ENCODE measurements at places on chromosomes 1 and 21.

DNA sequence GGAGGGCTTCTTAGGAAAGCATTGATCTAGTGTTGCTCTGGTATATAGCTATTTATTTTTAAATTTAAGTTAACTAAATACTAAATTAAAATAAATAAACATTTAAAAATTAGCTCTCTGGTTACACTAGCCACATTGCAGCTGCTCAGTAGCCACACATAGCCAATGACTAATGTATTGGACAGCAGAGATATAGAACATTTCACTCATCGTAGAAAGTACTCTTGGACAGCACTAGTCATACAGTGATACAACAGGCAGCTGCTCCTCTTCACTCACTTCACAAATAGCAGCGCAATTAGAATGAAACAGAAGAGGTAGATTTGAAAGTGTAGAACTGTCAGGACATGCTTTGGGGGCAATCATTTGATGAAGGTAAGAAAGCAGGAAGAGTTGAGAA, 245.4 kb downstream of the PBX1 start:
- DNase-seq = no peak

- DNase-seq = no peak
These were observed 35.2 kb upstream of the MAB21L3 start for GRCh38 chr1:116075990-116076389.

GRCh38 chr1:63967901-63968300, 194.1 kb downstream of the ROR1 start:
- DNase-seq = no peak

- DNase-seq = no peak
These were observed 4.7 kb upstream of the ADARB1 start for GRCh38 chr21:45069711-45070110.

DNA sequence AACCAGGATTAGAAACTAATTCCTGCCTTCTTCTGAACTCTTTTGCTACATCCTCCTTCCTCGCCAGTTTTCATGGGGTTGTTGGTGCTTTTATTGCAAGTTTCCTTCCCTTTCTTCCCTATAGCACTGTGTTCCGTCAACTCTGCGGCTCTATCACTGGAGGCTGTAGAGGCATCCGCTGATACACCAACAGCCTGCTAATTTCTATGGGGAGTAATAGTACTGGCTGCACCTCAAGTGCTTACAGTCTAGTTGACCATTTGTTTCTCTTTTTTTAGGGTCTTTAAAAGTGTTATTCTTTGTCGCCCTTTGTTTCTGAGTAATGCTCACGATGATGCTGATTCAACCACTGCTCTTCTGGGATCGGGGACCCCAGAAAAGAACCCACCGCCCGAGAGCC, 746 bp downstream of the MIS18A start:
- no peak for DNase-seq

DNA sequence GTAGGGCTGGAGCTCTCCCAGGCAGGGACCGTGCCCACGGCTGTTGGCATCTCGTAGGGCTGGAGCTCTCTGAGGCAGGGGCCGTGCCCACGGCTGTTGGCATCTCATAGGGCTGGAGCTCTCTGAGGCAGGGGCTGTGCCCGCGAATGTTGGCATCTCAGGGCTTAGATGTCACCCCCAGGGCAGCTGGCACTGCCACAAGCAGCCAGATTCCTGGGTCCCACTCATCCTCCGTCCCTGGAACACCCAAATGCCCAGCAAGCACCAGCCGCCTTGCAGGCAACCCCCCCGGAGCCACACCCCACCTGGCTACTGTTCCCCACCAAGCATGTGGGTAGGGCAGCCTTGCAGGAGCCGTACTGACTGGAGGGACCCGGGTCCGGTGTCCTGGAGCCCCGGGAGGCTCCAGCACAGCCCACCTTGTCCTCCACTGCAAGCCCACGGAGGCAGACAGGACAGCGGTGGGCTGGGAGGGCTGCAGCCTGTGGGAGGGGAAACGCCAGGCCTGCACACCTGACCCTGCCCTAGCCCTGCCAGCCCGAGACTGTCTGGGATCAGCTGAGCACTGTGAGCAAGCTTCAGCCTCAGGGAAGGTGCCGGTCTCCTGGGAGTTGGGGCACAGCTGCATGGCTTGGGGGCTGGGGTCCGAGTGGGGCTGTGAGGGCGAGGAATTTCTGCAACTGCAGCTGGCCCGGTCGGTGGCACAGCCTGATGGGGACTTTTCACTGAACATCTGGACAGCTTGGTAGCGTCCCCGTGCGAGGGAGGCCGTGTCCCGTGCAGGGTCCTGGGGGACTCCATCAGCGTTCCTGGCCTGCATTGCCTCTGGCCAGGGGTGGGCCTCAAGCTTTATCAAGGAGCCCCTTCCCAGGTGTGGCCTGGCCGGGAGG, 53.6 kb downstream of the COL18A1 start:
- no peak for DNase-seq

GRCh38 chr1:209858561-209859103, 30.9 kb downstream of the UTP25 start:
- DNase-seq = no peak

- DNase-seq = peak; percentile 9
These were observed 594 bp upstream of the PANK4 start for GRCh38 chr1:2526824-2527555.

Data from fibroblast of the conjunctiva (primary cell).